NCI-H510A treated with DMSO at 0.1 percent for 48 hours (cell line): ENCODE measurements at places on chromosomes 3 and 15.

GRCh38 chr3:11592445-11593298, 51.0 kb downstream of the VGLL4 start:
- no peak for DNase-seq

DNA sequence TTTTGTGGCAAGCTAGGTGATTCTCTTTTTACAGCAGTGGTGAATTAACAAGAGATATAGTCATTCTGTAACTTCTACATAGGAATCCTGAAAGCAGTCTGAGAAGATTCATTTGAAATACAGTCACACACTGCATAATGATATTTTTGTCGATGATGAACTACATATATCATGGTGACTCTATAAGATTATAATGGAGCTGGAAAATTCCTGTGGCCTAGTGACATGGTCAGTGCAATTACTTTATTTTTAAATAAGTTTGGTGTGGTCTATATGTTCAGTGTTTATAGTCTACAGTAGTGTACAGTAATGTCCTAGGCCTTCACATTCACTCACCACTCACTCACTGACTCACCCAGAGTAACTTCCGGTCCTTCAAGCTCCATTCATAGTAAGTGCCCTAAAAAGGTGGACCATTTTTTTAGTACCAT, 511.4 kb upstream of the MCTP2 start:
- no peak for DNase-seq

GRCh38 chr15:41622901-41623300, 37.3 kb upstream of the MGA start:
- DNase-seq, result no peak

DNA sequence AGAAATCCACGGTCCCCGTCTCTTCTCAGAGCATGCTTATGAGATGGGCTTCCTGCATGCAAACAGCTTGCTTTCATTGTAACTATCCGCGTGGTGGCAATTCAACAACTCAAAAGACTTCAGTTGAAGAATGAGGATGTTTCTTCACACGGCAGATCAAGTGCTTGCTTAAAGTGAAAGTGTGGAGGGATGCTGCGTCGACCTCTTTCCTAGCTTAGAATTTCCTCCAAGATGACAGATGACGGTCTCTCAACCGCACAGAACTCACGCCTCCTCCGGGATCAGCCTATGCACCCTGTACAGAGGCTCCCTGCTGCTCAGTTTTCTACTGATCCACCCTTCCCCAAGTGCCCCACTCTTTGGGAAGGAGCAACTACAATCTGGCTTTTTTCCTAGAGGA, 47.8 kb downstream of the PCSK6 start:
- no peak for DNase-seq

GRCh38 chr3:31710123-31710803, 177.5 kb downstream of the STT3B start:
- peak; percentile 61 for DNase-seq

DNA sequence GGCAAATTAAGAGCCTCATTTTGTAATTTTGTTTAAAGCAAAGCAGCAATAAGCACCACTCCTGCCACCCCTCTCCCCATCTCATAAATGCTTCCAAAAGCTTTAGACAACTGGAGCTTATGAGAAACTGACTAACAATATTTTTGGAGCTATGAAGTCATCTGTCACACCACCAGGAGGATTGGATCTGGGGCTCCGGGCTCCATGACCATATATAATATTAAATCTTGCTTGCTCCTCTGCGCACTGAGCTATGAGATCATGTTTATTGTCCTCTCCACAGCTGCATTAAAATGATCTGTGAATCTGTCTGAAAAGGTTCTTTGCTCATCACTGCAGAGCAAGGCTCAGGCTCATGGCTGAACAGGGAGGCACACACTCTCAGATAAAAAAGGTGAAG, 323.7 kb downstream of the ZNF621 start:
- DNase-seq, result no peak

GRCh38 chr3:151875759-151876158, 2.3 kb downstream of the SUCNR1 start:
- no peak for DNase-seq

- DNase-seq, result no peak
Observed at GRCh38 chr15:49024840-49025239, 21.4 kb downstream of the SECISBP2L start.

- DNase-seq, result no peak
Observed at GRCh38 chr15:99084965-99085364, 19.9 kb upstream of the SYNM start.

DNA sequence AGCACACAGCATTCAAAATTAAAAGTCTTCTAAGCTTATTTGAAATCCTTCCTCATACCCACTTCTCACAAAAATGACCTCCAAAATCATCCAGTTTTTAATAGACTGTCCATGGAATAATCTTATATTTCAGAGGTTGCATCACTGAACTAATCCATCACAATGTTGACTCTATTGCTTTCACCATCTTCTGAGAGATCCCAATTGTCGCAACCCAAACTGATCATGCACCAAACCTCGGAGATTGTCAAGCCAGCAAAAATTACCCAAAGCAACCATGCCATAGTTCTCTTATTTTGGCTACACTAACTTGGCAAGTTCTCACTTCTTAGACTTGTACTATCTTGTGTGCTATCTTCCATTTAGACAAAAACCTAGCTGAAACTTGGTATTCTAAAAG, 75.5 kb downstream of the LRRFIP2 start:
- DNase-seq, result no peak

DNA sequence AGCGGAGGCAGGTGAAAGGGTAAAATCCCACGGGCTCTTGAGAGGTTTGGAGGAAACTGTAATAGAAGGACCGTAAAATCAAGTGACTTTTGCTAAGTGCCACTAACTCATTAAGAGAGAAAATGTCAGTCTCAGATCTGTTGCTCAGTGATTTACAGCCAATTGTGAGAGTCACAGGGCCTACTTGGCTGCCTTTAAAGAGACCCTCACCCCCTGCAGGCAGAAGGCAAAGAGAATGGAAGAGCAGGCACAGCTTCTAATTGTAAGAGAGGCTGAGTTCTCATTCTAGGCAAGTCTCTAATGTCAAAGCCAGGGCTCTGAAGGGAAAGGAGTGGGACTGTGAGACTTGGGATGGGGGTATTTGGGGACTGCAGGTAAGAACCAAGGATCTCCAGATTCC, 9.3 kb upstream of the SYNM start:
- no peak for DNase-seq

DNA sequence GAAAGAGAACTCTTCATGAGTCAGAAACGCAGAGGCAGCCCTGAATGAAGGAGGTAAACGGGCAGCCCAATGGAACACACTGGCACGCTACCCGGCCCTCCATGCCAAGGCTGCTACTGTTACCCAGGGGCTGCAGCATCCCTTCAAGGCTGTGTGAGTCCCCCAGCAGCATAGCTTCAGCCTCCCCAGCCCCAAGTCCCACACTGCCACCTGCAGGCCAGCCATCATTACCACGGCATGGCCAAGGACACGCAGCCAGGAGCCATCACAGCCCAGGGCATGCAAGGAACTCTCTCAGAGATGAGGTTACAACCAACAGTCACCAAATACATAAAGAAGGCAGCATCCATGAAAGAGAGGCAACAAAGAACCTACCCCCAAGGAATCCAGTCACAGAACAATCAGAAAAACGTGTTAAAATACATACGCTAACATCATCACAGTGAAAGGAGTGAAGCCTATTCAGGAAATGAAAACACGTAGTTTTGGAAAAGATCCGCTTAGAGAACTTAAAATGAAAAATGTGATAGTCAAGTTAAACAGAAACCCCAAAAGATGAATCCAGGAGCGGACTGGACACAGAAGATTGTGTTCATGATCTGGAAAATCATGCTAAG, 22.4 kb downstream of the PLA2G4F start:
- DNase-seq, result peak; percentile 35

DNA sequence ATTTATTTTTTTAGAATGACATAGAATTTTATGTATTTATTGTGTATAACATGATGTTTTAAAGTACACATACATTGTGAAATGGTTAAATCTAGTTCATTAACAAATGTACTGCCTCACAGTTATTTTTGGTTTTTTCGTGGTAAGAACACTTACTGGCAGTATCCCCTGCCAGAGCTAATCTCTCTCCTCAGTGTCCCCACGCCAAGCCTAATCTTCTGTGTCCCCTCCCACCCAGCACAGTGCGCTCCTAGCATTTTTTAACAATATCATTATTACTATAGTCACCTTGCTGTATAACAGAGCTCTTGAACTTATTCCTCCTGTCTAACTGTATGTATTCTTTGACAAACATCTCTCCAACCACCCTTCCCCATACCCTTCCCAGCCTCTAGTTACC, 333.2 kb downstream of the GABRB3 start:
- no peak for DNase-seq

DNA sequence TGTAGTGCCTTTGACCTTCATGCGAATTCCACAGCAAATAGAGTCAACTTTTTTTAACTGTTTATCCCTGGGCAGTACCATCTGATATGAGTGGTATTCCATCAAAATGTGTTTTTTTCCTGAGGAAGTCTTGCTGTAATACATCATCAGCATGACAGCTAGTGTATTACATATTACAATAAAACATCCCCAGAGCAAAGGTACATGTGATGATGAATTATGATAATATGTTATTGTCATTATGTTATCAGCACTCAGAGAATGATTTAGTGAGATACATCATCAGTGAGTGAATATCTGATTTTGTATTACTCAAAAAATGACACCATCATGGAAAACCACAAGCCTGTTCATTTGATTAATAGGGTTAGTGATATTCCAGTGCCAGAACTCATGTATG, 69.7 kb upstream of the ARL6 start:
- DNase-seq, result no peak

DNA sequence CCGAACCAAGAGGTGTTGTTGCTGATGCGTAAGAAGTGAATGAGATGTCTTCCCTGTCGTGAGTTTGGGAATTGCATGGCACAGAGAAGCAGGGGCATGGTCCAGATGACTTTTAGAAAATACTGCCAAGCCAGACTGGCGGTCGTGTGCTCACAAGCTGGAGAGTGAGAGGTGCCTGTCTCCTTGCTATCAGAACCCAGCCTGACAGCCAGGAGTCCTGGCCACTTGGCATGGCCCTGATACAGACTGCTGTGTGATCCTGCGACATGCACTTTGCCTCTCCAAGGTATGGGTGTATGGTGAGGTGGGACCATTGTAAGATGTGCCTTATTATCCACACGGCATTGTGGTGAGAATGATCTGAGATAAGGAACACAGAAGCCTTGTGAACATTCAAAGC, 93.0 kb downstream of the SMAD3 start:
- DNase-seq, result no peak

DNA sequence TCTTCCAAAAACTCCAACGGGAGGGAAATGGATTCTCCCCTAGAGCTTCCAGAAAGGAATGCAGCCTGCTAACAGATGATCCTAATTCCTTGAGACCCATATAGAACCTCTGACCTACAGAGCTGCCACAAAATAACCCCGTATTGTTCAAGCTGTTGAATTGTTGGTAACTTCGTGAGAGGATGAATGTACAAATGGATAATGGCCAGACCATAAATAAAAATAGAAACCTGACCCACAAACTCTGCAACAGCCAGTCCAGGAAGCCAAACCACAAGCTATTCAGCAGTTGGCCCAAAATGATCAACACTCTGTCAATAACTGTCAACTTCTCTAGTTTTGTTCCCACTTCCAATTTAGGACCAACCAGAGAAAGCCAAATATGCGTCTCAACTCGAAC, 414.0 kb upstream of the ZNF717 start:
- no peak for DNase-seq

GRCh38 chr3:29532473-29532872, 251.6 kb downstream of the RBMS3 start:
- no peak for DNase-seq

GRCh38 chr3:47581422-47581821, 2.8 kb upstream of the CSPG5 start:
- no peak for DNase-seq

GRCh38 chr3:42273361-42273760, 7.4 kb upstream of the CCK start:
- no peak for DNase-seq

DNA sequence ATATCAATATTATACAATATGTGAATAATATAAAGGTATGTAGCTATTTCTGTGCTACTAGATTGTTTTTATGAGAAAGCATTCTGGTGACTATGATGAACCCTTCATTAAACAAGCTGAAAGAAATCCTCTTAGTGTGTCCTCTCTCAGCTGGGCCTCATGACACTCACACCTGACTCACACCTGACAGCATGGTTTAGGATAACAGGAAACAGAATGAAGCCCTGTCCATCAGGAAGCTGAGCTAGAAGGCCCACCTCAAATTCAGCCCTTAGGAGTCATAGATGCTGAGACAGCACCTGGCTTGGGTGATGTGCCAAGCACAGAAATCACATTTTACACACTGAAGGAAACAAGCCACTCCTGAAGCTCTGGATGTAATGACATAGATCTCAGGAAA, 30.8 kb downstream of the CHCHD4 start:
- DNase-seq, result no peak

GRCh38 chr3:4520033-4520816, 27.1 kb downstream of the ITPR1 start:
- no peak for DNase-seq

DNA sequence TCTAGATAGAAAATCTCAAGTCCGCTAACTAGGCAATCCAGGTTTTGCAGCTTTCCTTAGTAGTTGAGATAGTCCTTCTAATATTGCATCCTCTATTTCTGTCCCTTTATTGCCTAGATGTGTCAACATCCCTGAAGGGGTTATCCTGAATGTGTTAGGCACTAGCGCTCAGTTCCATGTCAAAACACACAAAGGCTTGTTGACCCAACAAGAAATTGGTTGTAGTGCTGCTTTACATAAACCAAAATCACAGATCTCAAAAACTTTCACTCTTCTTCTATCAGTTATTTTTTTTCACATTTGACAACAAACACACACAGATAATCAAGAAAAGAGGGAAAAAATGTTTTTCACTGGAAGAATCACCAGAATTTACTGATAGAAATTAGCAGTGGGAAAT, 51.4 kb upstream of the SOX2 start:
- DNase-seq, result peak; percentile 12
